ENCODE measurements at places on chromosomes 5 and 9.

DNA sequence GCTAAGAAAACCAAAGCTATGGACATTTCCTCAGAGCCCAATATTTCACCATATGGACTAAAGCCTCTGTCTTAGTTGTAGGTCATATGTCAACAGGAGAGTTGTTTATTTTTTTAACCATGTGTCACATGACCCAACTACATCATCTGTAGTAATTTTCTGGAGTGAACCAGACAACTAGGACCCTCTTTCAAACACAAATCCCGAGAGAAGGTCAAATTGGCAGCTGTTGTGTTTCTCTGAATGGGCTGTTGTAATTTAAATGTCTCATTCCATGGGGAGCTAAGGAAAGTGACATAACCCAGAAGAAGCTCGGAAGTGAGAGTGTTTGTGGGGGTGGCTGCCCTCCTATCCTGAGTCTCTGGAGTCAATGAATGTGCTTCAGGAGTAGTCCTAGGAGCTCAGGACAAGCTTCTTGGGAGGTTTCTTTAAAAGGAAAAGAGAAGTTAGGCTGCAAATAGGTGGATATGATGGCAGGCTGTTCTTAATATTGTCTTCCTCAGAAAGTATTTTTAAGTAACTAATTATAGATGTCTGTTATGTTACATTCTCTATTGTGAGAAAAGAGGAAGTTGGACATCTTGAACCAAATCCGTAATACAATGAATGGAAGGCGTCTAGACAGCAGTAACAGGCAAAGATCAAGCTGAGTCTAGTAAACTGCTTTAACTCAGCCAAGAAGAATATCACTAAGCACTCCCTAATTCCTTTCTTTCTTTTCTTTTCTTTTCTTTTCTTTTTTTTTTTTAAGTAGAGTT, 50.1 kb downstream of the TMEM167A start:
- DNase-seq = peak; percentile 25

DNA sequence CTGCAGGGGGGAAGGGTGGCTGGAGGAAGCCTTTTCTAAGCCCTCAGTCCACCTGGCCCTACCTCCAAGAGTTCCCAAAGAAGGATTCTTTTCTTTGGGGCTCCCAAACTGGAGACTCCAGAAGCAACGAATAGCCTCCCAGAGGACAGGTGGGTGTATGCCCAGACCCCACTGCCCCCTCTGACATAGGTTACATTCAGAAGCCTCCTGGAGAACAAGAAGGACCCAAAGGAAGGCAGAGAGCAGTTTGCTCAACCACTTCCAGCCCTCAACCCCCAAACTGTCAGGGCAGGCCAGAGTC, 10.3 kb downstream of the HK3 start:
- DNase-seq = no peak

DNA sequence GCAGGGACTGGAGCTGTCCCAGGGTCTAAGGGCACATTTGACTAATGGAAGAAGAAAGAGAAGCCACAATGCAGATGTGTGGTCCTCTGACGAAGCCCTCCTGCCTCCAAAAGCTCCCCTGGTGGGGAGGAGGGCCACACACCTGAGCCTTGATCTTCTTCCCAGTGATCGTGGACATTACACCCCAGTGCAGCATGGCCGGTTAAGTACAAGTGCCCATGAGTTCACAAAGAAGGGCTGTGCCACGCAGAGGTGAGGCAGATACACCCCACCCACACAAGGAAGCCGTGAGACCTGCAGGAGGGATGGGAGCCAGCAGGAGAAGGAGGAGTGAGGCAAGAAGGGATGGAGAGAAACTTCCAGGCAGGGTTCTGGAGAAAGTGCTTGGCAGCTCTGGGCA, 199.0 kb upstream of the MVB12B start:
- DNase-seq = no peak

GRCh38 chr5:67346611-67347010, 150.0 kb upstream of the CD180 start:
- DNase-seq = no peak

- DNase-seq = peak; percentile 60
Observed at GRCh38 chr9:107222020-107222522, 61.0 kb upstream of the RAD23B start.

GRCh38 chr5:130871346-130872086, 293.5 kb downstream of the HINT1 start:
- peak; percentile 46 for DNase-seq

DNA sequence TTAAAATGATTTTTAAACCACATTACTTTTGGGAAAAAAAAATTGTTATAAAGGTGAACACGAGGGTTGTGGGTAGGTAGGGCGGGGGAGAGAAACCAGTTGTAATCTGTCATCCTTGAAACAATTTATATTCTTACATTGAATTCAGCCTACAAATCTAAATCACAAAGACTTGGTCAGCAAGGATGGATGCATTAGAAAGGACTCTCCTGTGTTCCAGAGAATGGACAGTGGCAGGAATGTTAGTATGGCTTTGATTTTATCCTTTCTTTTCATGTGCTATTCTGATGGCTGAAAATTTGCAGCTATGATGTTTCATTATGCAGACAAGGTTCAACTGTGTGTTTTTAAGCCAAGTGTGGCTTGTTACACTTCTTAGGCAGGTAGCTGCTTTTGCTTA, 234.7 kb downstream of the SLF1 start:
- no peak for DNase-seq

GRCh38 chr5:7888901-7889300, 20.0 kb downstream of the MTRR start:
- no peak for DNase-seq

GRCh38 chr5:42930934-42931333, 109.2 kb downstream of the ANXA2R start:
- peak; percentile 17 for DNase-seq

GRCh38 chr5:126483156-126483555, 59.9 kb downstream of the GRAMD2B start:
- DNase-seq = peak; percentile 8

DNA sequence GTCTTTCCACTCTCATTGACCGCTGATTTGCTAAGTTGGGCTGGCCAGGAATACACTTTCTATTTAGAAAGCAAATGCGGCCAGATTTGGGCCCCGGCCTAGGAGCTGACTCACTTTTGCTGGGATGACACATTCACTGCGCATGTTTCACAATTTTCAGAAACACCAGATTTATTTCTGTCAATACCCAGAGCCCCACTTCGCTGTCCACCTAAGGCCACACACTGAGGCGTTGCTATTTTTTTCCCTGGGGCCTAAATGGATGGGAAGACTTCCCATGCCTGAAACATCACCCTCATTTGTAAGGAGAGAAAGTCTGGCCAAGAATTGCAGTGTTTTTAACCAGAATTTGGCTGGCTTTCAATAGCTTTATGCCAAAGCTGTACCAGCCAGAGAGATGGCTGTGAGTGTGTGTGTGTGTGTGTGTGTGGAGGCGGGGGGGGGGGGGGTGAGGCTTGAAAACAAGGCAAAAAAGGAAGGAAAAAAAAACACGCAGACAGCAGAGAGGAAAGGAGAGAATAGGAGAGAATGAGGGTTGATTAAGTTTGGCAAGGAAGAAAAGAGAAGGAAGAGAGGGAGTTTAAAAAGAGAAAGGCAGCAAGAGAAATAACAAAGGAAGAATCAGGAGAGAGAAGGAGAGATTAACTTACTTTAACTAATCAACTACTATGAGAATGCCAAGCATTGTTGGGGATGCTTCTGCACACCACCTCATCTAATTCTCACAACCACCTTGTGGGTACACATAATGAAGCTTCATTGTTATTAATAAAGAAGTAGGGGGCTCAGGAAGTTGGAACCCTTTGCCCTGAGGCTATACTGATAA, 261.4 kb upstream of the KLF4 start:
- DNase-seq = peak; percentile 99
